Right renal cortex interstitium (tissue), 3 donors: ENCODE measurements at places on chromosomes 2 and 18. TPM values are rescaled to one million over a fixed set of nuclear protein-coding genes. Genes with fewer than 3 reads are reported as not detected.

PRSS56 gene
- polyA plus RNA-seq = not detected

REG1B gene
- not detected for polyA plus RNA-seq

FASTKD2 gene
- polyA plus RNA-seq = 41.2 TPM

SLC39A10 gene
- polyA plus RNA-seq = 80.5 TPM

FLACC1 gene
- 1.0 TPM for polyA plus RNA-seq

GPR75 gene
- polyA plus RNA-seq = 1.7 TPM

GALNT5 gene
- polyA plus RNA-seq = 0.67 TPM

OSR1 gene
- polyA plus RNA-seq = 4.4 TPM

RBM44 gene
- 0.29 TPM for polyA plus RNA-seq

GREB1 gene
- 10.8 TPM for polyA plus RNA-seq

- DNase-seq = no peak
Measured at GRCh38 chr18:12599543-12599942, 58.4 kb downstream of the SPIRE1 start.

DNA sequence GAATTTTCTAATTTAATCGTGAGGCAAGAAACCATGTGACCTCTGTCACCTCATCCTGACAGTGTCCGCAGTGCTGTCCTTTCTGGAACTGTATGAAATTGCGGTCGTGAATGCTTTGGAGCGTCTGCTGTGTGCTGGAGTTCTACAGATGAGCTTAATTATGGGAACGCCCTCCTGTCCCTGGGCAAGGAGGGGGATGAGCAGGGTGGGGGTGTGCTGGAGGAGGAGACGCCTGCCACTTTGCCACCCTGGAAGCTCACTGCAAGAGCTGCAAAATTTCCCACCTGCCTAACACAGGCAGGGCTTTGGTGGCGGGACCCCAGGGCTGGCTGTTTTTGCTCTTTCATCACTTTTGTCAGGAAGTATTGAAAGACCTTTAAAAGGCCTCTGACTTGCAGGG is 6.5 kb downstream of the LPIN1 start:
- no peak for DNase-seq

DNA sequence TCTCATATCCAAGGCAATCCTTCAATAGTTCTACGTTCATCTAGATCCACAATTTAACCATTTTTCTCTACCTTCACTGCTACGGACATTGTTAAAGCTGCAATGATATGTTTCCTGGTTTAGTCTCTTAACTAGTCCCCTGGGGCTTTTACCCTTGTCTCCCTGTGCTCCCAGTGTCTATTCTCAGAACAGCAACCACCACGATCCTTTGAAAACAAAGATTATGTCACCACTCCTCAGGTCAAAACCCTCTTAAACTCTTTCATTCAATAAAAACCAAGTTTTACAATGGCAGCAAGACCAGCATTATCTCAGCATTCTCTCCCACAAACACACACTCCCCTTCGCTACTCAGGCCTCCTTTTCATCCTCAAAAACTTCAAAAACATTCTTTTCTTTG is 298.2 kb upstream of the CHST9 start:
- DNase-seq = no peak

DNA sequence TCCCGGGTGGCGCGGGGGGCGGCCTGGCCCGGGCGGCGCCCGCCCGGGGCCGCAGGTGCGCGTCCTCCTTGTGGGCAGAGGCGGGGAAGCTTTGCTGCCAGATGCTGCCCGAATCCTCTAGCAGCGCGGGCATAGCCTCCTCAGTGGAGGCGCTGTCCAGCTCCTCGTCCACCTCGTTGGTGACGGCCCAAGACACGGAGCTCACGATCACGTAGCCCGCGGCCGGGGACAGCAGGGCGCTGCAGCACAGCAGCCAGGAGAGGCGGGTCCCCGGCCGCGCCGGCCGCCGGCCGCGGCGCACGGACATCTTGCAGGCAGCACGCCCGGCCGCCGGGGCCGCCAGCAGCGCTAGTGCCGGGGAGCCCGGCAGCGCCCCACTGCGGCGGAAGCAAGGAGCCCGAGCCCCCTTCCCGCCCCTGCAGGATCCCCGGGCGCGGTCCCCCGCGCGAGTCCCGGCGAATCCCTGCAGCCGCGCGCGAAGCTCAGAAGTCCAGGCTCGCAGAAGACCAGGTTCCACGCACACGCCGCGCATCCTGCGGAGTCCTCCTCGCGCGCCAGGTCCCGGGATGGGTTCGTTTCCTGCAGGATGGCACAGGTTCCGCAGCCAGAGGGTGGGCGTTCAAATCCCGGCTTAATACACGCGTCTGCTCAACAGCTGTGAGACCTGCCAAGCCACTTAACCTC is at the start of gene CREG2:
CREG2 (minus strand) TSS at position 353 of the 684 bp plus-strand sequence; CDS start at position 307, 46 bp downstream.
- DNase-seq = peak; percentile 51

- DNase-seq = no peak
Measured at GRCh38 chr18:79494936-79495335, 99.2 kb downstream of the NFATC1 start.

- DNase-seq = no peak
Measured at GRCh38 chr18:9534844-9535243, 59.5 kb downstream of the RALBP1 start.

- DNase-seq = no peak
Measured at GRCh38 chr2:201855356-201855755, 49.0 kb downstream of the CDK15 start.

DNA sequence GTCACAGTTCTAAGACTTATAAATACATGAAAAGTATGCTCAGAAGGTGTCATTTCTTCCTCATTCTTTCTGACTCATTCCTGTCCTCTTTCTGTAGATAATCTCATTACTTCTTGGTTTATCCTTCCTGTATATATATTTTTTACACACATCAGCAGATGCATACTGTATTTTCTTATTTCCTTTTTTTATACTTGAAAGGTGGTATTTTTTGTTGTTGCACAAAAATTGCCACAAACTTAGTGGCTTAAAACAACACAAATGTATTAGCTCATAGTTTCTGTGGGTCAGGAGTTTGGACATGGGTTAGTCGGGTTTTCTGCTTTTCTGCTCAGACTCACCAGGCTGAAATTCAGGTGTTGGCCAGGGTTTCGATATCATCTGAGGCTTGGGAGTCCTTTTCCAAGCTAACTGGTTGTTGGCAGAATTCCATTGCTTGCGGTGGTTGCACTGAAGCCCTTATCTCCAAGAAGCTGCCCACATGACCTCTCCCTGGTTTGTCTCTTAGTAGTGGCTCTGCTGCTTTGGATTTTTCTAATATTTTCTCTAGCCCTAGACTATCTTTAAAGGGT is 162.6 kb downstream of the FMNL2 start:
- no peak for DNase-seq

DNA sequence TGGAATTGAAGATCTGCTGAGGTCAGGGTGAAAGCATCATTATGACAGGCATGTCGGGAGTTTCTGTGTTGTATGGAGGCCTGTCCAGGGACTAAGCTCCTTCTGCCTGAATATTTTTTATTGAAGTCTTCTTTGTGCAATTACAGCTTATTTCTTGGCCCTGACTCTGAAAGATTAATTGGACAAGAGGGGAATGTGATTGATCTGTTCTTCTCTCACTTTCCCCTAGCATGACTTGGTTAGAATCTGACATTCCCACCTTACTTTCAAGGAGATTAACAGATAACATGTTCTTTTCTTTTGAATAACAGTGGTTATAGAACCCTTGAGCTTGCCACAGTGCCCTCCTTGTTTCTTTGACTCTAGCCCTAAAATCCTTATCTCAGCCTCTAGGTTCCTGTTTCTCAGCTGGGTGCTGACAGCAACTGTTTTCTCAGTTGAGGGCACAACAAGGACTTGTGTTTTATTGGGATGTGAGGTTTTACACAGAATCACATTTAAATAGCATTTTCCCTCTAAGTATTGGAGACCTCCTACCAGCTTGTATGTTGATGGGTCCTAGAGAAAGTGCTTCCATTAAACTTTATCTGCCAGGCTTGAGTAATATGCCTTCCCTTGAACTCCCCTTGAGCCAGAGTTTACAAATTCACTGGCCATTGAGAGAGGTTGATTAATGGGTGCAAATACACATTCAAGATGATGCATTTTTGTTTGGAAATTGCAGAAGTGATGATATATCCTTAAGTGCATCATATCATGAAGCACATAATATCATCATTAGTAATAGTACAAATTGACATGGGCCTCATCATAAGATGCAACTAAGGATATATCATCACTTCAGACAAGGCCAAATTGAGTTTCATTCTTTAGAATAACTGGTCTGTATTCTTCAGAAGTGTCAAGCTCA is 12.5 kb downstream of the TTLL4 start:
- DNase-seq = no peak

- no peak for DNase-seq
Measured at GRCh38 chr2:22600999-22601398, 784.0 kb upstream of the KLHL29 start.

GRCh38 chr2:73489053-73489452 is 103.4 kb downstream of the ALMS1 start:
- no peak for DNase-seq

DNA sequence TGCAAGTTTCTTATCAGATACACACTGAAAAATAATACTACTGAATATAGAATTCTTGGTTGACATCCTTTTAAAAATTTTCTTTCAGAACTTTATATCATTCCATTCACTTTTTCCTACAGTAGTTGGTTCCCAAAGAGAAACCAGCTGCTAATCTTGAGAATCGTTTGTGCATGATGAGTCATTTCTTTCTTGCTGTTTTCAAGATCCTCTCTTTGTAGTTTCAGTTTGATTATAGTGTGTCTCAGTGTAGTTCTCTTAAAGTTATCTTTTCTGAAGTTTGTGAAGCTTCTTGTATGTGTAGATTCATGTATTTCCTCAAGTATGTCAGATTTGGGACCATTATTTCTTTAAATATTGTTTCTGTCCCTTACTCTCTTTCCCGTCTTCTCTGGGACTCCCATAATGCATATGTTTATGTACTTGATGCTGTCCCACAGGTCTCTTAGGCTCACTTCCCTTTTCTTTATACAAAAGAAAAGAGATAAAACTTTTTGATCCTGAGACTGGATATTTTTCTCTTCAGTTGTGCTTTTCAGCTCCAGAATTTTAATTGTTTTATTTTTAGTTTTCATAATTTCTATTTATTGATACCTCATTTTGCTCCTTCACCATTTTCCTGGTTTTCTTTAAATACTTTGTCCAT is 801.0 kb downstream of the TDRD15 start:
- DNase-seq = no peak

DNA sequence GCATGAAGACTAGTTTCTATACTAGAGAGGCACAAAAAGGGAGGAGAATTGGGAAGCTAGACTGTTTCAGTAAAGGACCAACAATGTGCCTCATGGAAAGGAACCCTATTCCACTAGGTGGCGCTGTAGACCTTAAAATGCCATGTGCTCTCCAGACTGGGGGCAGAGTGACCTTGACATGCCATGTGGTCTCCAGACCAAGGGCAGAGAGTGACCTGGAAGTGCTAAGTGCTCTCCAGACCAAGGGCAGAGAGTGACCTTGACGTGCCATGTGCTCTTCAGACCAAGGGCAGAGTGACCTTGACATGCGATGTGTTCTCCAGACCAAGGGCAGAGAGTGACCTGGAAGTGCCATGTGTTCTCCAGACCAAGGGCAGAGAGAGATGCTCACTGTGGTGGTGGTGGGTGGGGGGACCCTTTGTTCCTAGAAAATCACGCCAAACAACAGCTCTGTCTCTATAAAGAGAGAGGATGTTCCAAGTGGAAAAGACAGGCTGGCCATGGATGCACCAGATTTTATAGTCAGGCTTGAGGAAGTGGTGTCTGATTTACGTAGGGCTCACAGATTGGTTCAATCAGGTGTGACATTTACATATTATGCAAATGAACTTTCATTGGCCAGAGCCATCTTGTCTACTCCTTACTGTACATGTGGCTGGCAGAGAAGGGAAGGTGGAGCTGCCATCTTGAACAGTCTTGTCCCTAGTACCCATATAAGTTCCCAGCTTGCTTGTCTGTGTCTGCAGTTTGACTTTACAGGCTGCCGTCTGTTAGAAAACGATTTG is 344.0 kb upstream of the DDX18 start:
- DNase-seq = peak; percentile 1

GRCh38 chr18:57819671-57820460 is 16.8 kb upstream of the ATP8B1 start:
- DNase-seq = no peak

GRCh38 chr2:31256611-31257382 is 22.8 kb downstream of the EHD3 start:
- DNase-seq = no peak

DNA sequence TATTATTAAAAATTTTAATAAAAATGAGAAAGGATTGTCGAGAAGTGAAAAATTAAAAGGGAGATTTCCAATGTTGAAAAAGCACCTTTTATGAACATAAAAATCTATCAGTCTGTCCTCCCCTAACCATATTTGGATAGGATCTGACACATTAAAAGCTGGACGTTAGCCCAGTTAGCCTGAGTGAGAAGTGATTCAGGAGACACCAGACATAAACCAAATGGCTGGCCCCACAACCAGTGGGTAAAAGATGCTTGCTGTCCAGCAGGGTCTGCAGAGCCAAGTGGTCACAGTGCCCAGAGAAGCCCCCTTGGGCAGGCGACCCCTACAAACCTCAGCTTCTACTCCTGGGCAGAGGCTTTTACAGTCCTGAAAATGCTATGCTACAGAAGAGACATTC is 253.8 kb upstream of the LYPD1 start:
- DNase-seq = no peak

GRCh38 chr2:43027097-43027873 is 199.1 kb downstream of the ZFP36L2 start:
- no peak for DNase-seq

GRCh38 chr18:52054324-52054723 is 285.7 kb upstream of the DCC start:
- no peak for DNase-seq

- no peak for DNase-seq
Measured at GRCh38 chr18:42164556-42164955, 209.5 kb downstream of the PIK3C3 start.

DNA sequence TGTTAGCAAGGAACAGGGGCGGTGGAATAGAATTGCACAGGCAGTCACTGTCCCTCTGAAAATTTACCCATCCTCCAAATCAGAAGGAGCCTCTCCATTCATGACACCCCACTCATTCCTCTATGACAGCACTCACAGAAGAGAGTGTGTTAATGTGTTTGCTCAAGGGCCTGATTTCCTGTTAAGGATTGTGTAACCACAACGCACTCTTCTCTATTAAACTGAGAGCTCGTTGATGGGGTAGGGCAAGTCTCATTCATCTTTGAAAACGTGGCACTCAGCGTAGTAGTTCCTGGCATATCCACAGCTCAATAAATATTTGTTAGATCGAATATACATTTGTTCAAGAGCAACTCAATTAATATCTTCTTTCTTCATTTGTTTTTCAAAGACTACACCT is 106.4 kb downstream of the VAPA start:
- no peak for DNase-seq

- DNase-seq = no peak
Measured at GRCh38 chr2:7189106-7189505, 271.9 kb downstream of the RNF144A start.

- DNase-seq = no peak
Measured at GRCh38 chr2:190451561-190452176, 43.5 kb downstream of the MFSD6 start.

- no peak for DNase-seq
Measured at GRCh38 chr18:9961041-9961440, 47.2 kb downstream of the VAPA start.

GRCh38 chr2:236124182-236124893 is 43.8 kb downstream of the GBX2 start:
- no peak for DNase-seq

GRCh38 chr18:67151366-67151765 is 365.2 kb downstream of the DSEL start:
- no peak for DNase-seq
